ENCODE measurements at places on chromosomes 4 and X.

DNA sequence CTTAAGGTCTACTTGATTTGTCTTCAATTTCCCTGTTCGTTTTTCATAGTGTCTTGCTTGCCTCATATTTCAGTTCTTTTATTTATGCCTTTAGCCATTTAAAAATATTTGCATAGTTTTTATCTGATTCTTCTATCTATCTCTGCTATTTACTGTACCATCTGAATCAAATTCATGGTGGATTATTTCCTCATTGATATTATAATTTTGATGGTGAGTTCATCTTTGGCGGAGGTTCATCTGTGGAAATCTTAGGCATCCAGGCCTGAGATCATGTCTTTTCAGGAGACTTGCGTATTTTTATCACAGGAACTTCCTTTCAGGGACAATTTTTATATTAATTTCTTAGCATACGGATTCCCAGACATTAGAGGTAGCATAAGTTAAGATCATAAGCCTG is 275.2 kb downstream of the STPG2 start:
- no peak for DNase-seq

GRCh38 chrX:152136312-152136711 is 2.1 kb downstream of the MAGEA10 start:
- DNase-seq = no peak

GRCh38 chr4:47065051-47065481 is 33.7 kb downstream of the GABRB1 start:
- no peak for DNase-seq

GRCh38 chr4:77201857-77202256 is 44.9 kb downstream of the CCNG2 start:
- DNase-seq = no peak

DNA sequence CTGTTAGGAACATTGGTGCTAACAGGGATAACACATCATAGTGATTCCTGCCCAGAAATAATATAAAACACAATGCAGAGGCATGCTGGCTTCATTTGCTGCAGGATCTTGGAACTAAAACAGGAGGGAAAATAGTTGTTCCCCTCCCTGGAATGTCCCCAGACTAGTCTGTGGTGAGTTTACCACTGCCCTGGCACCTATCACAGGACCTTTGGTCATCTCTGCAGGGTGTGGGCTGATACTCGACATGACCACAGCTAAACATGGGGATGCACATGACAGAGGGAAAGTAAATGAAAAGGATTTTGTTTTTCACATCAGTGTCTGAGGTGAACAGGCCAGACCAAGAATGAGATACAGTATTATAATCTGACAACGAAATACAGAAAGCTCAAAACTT is 160.2 kb upstream of the DKK2 start:
- DNase-seq = no peak

DNA sequence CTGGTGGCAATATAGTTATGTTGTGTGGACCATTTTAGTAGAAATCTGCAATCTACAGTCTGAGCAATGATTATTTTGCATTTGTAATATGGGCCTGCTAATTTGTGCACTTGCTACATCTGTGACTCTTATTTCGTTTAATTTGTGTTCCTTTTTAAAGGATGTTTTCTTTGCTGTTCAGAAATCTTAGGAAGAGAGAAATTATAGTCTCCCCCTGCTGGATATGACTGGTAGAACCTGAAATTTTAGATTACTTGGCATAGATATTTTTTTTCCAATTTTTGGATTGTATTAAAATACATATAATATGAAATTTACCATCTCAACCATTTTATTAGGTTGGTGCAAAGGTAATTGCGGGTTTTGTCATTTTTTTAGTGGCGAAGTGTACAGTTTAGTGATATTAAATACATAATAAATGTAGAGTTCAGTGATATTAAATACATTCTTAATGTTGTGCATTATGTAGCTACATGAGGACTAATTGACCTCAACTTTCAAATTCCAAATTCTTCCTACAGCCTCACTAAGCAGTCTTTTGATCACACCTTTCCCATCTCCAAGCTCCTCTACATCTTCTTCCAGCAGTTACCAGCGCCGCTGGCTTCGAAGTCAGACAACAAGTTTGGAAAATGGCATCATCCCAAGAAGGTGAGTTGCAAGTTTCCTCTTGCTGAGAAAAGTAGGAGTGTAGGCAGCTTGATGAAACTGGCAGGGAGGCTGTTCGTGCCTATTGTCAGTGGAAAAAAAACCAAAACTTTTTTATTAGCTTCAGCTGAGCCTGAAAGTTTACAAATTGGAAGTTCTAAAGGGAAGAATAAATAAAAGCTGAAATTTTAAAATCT is 82.2 kb downstream of the FNIP2 start:
- DNase-seq = no peak

- DNase-seq = peak; percentile 44
Measured at GRCh38 chrX:17736856-17737709, at the start of gene SCML1. TSS of gene SCML1 (plus strand) at chrX:17737493. CDS start at chrX:17744187, 6,694 bp downstream.

Measured in stimulated activated CD8-positive, alpha-beta memory T cell treated with anti-CD3 and anti-CD28 coated beads, Interleukin-4, amount 100 ng/mL, for 1 hour (primary cell).